ENCODE measurements at places on chromosomes 16 and 17.

GRCh38 chr16:71915350-71915749 is 20.0 kb downstream of the IST1 start:
- no peak for DNase-seq

DNA sequence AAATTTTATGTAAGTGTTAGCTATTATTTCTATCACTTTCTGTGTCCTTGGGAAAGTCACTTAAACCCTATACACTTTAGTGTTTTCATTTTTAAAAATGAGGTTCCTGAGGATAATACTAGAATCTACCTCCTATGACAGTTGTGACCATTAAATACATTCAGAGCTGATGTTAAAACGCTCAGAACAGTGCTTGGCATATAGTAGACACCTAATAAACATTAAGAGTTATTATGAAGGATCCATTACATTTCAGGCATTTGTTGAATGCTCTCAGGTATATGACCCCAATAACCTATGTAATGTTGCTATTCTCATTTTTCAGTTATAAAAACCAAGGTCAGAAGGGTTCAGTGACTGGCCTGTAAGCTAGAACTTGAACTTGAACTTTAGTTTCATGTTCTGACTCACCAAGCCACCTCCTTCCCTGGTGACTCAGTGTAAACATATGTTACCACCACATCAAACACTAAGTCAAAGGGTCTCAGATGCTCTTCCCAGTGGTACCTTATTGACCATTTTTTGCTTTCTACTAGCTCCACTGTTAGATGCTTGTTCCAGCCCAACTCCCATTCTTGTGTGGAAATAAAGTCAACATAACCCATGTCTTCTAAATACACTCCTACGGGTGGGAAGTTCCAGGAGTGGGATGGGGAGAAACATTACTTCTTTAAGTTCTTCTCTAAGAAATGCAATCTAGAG is 47.6 kb downstream of the HSD17B2 start:
- peak; percentile 85 for DNase-seq

- no peak for DNase-seq
These were observed 7.6 kb downstream of the PSME3IP1 start for GRCh38 chr16:57178196-57178595.

DNA sequence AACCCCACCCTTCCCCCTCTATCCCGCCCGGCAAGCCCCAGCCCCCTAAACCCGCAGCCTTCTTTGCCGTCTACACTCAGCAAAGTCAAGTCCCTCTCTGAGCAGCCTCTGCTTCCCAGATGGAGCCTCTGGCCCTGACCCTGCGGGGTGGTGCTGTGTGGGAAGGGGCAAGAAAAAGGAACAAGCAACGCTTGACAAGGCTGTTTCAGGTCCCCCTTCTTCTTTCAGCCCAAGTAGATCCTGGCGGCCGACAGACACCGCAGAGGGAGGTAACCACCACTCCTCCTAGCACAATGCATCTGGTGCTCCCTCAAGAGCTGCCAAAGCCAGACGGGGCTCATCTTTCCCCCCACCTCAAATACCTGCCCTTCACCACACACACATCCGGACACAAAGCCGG is 178.3 kb downstream of the ENGASE start:
- DNase-seq: no peak

GRCh38 chr17:81066771-81067315 is 31.9 kb downstream of the BAIAP2 start:
- no peak for DNase-seq

DNA sequence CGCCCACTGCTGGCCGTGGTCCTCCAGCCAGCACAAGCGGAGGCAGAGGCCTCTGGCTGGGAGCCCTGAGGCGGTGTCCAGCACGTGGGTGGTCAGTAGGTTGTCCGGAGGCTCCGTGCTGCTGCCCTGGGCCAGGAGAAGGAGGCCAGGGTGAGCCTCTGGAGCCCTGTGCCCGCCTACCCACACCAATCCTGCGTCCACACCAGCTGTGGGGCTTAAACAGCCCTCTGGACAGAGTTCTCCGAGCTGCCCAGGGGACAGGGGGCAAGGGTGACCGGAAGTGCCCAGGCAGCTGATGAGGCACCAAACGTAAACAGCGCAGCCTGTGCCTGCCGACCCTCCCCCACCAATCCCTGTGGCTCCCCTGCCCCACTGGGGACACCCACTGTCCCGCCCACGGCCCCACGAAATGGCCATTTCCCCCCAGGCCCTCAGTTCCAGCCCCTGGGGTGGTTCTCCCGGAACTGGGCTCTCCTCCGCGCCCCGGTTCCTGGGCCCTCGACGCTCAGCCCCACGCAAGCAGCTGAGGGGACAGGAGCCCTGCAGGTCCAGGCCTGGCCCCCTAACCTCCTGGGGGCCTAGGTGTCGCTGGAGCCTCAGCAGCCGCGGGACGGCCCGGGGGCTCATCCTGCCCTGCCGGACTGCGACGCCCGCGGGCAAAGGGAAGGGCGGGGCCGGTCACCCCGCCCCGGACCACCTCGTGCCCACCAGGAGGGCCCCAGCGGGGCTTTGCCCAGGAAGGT is 27.9 kb upstream of the DBNDD1 start:
- DNase-seq: no peak

- no peak for DNase-seq
These were observed 816.2 kb downstream of the CDH11 start for GRCh38 chr16:64305663-64306062.

DNA sequence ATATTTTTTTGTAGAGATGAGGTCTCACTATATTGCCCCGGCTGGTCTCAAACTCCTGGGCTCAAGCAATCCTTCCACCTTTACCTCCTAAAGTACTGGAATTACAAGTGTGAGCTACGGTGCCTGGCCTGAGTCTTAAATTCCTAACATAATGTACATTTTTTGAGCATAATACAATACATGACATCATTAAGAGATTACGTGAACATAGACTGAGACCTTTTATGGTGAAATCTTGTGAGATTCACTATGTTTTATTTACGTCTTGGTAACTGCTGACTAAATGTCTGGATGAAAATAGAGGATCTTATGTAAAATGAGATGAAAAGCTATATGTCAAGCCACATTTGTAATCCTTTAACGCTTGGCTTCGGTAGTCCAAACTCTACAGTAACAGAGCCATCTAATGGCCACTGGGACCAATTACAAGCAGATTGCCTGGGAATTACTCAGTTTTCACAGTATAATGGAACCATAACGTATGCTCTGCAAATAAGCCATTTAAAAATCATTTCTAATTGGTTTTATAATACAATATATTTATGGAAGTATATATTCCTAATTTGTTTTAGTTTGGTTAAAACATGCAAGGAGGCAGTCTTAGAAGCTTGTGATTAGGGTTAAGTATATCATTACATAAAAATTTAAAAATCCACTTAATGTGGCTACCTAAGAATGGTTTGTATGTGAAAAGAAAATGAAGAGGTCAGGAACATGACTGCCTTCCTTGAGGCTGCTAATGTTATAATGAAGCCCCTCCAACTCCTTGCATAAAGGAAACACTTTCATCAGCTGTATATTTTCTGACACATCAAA is 8.1 kb upstream of the EFCAB13 start:
- peak; percentile 61 for DNase-seq

DNA sequence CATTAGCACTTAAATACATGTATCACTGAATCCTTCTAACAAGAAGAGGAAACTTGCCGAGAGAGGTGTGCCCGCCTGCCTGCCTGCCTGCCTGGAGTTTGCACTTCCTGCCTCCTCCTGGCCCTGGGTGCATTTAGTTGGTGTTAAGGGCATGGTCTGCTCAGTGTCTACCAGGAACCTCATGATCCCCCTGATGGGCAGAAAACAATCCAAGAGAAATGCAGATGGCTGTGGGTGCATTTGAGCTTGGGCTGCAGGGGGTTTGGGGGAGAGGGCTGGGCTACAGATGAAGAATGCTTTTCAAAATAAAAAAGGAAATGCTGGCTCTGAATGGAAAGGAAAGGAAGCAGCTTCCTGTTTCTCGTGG is 10.1 kb downstream of the KSR1 start:
- no peak for DNase-seq

DNA sequence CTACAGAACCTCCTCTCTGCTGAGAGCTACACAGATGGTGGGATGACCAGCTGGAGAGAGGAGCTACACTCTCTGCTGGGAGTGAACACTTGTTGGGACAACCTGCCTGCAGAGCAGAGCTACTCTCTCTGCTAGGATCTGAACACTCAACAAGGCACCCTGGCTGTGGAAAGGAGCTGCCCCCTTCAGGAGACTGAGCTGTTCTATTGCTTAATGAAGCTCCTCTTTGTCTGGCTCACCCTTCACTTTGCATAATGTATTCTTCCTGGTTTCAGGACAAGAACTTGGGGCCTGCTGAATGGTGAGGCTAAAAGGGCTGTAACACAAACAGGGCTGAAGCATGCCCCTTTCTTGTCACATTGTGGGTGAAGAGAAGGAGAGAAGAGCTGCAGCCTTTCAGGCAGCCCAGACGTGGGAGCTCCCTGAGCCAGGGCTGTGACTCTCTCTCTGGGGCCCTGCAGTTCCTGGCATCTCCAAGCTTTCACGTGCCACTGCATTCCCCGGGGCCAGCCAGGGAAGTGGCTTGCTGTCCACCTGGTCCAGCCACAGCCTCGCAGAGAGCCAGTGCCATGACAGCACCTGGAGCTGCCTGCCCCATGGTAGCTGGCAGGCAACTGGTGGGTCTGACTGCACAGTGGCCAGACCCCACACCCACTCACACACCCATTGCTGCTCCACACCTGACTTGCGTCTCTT is 272.8 kb upstream of the KCNJ16 start:
- no peak for DNase-seq

GRCh38 chr17:44751806-44752205 is 7.0 kb upstream of the ADAM11 start:
- no peak for DNase-seq

DNA sequence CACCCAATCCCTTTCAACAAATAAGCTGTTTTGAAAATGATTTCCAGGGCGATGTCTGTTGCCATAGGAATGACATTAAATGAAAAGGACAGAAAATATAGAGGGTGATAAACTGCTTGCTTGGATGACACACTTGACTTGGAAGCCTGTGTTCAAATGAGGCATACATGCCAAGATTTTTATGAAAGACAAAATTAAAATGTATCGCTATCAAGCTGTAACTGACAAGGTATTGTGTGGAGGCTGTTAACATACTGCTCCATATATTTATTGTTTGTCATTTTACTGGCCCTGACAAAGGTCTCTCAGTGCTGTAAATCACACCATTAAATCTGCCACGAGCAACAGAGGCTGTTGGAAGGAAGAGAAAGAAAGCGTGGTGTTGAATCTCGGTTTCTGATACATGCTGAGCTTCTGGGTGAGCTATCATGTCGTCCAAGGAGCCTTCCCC is 456.2 kb upstream of the SALL1 start:
- DNase-seq: no peak

- no peak for DNase-seq
These were observed 13.3 kb upstream of the PMP22 start for GRCh38 chr17:15278380-15278779.

- DNase-seq: no peak
These were observed 3.7 kb downstream of the NOL3 start for GRCh38 chr16:67173808-67174705.

GRCh38 chr17:49987681-49988441 is 7.2 kb downstream of the DLX3 start:
- DNase-seq: no peak

GRCh38 chr16:24041834-24042631 is 206.2 kb downstream of the PRKCB start:
- peak; percentile 53 for DNase-seq

DNA sequence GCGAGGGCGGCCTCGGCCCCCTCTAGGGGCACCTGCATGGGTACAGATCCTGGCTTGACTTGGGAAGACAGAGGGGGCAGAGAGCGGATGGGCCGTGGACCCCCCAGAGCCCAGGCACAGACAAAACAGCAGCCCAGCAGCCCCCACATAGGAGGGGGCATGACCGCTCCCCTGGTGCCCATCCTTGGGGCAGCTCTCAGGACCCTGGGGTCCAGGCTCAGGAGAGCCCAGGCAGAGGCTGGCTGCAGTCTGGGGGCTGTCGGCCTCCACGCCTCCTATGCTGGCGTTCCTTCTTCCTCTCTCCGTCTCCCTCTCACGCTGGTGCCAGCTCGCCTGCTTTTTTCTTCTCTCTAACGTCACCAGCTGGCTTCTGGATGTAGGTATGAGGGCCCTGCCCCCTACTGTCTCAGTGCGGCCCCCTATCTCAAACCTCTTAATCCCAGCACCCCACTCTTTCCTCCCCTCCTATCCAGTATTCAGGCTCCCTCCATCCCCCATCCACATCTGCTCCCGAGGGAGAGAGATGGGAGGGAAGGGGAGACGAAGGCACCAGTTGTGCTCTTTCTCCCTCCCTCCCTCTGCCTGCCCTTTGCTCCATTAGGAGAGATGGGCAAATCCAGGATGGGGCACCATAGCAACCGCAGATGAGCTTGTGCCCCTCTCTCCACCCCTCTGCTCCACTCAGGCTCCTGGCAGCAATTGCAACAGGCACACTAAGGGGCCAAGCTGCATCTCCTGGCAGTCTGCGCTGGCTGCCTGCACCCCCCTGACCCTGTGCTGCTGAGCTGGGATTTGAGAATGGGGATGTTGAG is at the start of gene GPR179:
Gene GPR179 (minus strand): TSS at position 349 of the 812 bp plus-strand sequence. CDS start 167 bp downstream, at position 182.
- no peak for DNase-seq

DNA sequence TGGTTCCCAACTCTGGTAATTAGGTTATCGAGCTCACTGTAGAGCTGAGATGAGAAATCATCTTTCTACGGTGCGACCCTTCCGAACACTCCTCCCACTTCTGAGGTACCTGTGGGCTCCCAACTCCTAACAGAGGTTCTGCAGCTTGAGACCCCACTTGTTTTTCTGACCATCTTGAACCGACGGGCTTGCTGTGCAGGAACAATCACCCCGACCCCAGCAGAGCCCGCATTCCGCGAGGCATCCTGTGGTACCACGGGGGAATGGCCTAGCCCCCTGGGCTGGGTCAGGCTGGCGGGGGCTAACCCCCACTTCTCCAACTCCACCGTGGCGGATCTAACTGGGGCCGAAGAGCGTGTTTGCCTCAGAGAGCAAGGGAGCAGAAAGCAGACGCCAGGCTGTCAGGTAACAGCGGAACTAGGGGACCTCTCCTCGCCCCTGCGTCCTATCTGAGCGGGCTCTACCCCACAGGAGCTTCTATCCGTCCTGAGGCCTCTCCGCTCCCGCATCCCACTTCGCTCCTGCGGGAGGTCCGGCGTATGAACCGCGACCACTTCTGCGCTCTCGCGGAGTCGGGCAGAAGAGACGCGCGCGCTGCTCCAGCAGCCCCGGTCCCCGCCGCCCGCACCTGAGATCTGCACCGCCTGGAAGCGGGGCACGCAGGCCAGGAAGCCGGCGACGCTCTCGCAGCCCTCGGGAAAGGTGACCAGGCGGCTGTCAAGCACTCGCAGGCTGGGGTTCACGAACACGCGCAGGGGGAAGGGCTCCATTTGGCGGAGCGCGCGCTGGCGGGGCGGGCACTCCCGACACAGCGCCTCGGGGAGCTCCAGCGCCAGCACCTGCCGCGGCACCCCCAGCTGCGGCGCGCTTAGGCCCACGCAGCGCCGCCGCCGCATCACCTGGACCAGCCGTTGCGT is 761 bp downstream of the PDF start:
- no peak for DNase-seq

DNA sequence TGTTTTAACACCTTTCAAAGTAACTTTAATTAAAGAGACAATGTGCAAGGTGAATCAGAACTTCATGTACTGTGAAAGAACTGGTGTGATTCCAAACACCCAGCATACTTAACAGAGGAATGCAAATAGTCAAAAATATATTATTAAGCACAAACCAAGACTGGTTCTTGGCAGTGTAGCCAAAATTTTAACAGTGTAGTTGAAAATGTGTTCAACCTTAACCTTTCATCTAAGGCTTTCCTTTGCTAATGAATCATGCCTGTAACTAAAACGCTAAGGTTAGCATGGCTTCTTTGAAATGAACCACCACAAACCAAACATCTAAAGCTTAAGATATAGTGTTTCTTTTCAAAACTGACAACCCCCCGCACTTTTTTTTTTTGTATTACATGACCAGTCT is 146.3 kb upstream of the AXIN2 start:
- DNase-seq: no peak

Data from inflammatory macrophage treated with lipopolysaccharide for 1 hour (primary cell).